Stimulated activated CD8-positive, alpha-beta memory T cell treated with anti-CD3 and anti-CD28 coated beads, Interleukin-4, amount 100 ng/mL, for 48 hours (primary cell): ENCODE measurements at places on chromosomes 4 and X.

DNA sequence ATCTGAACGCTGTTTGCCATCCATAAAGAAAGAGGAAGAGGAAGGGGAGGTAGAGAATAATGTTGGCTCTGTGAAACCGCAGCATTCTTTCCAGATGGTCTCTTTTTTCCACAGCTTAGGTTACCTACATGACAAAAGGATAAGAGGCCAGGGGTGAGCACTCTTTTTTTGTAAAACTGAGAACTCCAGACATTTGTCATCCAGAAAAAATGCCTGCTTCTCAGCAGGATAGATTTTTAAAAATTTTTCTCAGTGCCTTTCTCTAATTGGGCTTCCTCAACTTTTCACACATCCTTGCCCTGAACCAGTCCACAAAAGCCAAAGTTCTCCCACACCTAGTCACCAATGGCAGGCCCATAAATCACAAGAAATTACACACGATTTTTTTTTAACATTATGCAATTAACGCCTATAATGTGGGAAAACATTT is 158.1 kb upstream of the TENM3 start:
- DNase-seq, result no peak

DNA sequence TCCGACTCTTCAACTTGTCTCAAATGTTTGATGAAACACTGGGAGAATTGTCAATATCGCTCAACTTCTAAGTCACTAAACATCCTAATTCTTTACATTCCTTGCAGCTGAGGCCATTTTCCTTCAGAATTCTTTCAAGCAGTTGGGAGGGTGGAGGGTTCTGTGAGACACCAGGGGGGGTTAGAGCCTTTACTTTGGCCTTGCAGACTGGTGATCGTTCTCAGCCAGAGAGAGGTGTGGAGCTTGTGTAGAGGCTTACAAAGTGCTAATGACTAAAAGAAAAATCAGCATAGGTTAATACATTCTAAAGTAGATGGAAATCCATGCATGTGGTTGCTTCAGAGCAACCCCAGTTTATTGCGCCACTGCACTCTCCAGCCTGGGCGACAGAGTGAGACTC is 21.3 kb upstream of the SOX3 start:
- no peak for DNase-seq

GRCh38 chr4:10074767-10075105 is 41.9 kb downstream of the WDR1 start:
- DNase-seq, result no peak

DNA sequence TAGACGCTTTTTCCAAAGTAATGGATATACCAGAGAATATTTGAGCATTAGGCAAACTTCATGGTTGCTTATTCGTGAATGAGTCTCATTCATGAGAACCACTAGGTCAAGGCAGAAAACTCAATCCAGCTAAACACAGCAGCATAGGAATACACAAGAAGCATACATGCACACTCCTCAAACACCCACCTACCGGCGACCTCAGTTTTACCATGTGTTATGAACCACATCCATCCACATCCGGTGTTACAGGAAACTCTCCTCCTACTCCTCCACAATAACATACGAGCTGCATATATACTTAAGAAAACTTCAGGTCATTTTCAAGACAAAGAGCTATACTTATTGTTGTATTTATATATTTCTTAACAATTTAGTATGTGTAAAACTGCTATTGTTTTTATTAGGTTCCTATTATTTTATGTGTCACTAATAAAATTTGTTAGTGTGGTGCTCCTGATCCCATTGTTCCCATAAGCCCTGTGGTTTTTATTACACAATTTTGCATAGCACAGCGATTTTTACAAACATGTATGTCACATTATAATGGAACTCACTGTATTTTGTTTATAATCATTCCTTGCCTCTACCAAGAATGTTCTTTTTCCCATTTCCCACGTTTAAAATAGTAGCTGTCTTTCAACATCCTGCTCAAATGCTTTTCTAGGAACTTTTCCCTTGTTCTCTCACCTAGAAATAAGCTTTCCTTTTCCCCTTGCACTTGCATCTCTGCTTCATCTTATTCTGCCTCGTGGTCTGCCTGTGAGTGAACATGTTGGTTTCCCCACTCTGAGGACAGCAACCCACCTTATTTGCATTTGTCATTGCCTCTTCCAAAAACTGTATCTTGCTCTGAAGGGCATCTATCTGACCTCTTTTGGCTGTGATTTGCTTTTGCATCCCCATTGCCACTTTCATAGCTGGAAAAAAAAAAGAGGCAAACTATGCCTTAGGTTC is 48.3 kb downstream of the STBD1 start:
- peak; percentile 30 for DNase-seq

DNA sequence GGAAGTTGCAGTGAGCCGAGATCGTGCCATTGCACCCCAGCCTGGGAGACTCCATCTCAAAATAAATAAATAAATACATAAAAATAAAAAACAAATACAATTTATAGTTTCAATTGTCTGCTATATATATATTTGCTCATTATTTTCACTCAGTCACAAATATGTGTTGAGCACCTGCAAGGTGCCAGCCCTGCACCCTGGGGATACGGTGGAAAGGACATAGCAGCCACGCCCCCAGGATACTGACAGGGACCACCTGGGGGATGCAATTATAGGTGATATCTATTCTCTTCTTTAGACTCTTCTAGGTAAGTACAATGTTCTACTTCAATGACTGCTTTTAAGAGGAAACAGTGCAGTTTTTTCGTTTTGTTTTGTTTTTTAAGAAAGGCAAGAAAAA is 85.0 kb downstream of the JAKMIP1 start:
- DNase-seq, result no peak

GRCh38 chrX:48470110-48470832 is at the start of gene SLC38A5:
Gene SLC38A5, minus strand, starts transcription at chrX:48470260. Its CDS starts 2,336 bp downstream, at chrX:48467924.
- no peak for DNase-seq
